ENCODE measurements at places on chromosomes 13 and 19.

DNA sequence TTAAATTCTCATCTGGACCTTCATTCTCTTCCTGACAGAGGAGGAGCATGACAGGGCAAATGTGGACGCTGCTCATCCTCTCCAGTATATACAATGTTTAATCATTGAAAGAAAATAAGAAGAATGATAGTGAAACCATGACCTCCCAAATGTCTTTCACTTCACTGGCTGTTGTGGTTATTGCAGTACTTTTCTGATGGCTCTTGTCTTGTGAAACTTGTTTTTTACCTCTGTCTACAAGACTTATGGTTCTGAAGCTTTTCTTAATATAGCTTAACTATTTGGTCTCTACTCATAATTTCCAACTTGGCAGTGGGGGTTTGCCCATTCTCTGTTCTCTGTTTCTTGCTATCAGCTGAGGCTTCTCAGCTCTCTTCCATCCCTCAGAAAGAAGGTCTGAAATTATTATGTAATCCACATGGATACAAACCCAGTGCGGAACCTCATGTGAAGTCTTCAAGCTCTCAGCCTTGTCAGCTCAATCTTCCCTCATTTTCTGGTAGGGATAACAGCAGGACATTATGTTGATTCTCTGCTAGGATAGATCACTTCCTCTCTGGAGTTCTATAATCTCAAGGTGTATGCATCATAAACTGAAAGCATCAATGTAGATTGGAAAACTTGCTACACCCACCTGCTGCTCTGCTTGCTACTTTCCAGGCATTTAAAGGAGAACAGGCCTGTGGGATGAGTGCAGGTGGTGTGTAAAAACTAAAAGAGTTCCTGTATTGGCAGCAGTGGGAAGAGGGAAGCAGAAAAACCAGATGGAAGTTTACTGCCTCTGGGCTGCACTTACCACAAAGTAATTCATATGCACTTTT, 250.3 kb upstream of the HTR2A start:
- DNase-seq: no peak

DNA sequence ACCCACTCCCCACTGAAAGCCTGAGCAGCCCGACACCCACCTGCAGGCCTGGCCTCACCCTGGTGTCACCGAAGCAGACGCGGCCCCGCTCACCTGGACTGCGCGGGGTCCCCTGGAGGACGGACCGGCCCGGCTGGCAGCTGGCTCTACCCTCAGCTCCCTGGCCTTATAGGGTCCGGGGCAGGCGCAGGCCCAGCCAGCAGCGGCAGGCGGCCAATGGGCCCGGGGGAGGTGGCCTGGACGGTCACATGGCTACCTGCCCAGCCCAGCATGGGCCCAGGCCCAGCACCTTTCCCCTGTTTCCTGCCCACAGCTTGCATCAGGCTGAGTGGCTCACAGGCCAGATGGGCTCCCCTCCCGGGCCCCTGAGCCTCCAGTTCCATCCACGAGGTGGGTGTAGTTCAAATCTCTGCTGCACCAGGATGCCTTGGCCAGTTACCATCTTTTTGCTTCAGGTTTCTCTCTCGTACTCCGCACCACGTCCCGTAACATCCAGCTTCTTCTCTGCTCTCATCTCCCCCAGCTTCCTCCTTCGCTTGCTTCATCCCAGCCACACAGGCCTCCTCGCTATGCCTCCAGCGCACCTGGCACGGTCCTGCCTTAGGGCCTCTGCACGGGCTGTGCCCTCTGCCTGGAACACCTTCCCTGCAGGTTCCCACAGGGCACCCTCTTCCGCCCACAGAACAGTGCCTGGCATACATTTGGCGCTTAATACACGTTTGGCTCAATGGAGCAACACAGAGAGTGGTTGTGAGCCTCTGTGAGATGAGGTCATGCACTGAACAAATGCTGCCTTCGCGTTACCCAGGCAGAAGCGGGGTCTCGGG, at the start of gene PLIN4:
Gene PLIN4, minus strand, starts transcription at position 142 of the 827 bp plus-strand sequence. CDS start 214 bp downstream, outside the sequence.
- peak; percentile 97 for DNase-seq

DNA sequence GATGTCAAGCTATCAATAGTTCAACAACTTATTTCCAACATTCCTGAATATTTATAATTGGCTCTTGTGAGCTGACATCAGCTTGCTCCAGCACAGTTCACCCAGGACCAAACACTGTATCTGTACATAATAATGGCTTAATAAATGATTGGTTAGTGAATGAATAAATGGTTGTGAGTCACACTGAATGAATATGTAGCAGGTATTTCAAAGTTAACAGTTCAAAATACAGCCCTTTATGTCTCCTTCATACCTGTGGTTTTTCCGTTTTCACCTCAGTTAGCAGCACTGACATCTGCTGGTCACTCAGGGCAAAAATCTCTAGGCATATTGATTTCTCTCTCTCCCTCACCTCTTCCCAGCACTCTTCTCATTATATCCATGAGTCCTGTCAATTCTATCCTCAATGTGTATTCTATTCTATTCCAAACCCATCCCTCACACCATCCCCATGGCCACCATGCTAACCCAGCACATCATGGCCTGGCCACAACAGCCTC, 76.3 kb downstream of the PEG3 start:
- DNase-seq: no peak

GRCh38 chr19:1249990-1250436, 1.6 kb downstream of the MIDN start:
- no peak for DNase-seq

- no peak for DNase-seq
Observed at GRCh38 chr13:53191091-53191490, 162.5 kb downstream of the OLFM4 start.

GRCh38 chr19:1387684-1388636, 4.3 kb downstream of the NDUFS7 start:
- DNase-seq: no peak

GRCh38 chr13:20969182-20969581, 66.6 kb upstream of the XPO4 start:
- DNase-seq: no peak

DNA sequence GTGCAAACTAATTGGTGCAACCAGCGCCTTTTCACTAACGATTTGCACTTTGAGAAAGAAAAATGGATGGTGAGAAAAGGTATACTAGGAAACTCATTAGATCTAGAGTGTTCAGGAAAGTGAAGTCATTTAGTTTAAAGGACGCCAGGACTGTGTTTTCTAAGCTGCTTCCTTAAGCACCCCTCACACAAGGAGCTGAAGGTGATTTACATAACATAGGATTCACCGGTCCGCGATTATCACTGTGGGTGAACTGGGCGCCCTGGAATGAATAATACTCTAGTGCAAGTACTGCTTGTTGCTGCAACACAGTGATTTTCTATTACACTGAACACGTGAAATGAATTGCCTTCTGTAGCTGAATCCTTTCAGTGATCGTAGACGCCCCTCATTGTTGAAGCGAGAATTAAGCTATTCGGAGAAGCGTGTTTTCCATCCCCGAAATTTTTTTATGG, 2.6 kb upstream of the MAB21L1 start:
- DNase-seq: no peak

GRCh38 chr19:19107654-19108053, 30.6 kb downstream of the TMEM161A start:
- DNase-seq: no peak

- DNase-seq: peak; percentile 83
Observed at GRCh38 chr19:32018014-32018413, 327.4 kb upstream of the ZNF507 start.

GRCh38 chr13:110580800-110581199, 19.3 kb upstream of the RAB20 start:
- DNase-seq: no peak

- DNase-seq: no peak
Observed at GRCh38 chr13:110149036-110149435, 157.9 kb downstream of the COL4A1 start.

GRCh38 chr19:47243364-47243775, 12.4 kb upstream of the BBC3 start:
- DNase-seq: no peak

GRCh38 chr13:19056355-19056880, 125.2 kb downstream of the TUBA3C start:
- no peak for DNase-seq

GRCh38 chr13:94568443-94568842, 27.5 kb downstream of the TGDS start:
- no peak for DNase-seq

GRCh38 chr13:80559944-80560343, 219.0 kb upstream of the SPRY2 start:
- DNase-seq: no peak

DNA sequence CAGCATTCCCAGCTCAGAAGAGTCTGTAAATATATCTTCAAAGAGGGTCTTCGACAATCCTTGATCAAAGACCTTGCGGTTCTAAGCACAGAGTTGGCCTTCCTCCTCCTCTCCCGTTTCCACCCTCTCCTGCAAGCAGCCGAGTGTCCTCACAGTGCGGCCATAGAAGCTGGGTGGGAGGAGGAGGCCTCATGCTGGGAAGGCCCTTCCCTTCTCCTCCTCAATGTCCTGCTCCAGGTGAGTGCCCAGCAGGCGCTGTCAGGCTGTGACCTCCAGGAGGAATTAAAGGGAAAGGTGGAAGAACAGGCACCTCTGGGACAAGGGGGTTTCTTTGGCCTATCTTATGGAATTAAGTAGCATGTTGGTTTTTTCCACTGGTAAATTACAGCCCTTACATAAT, 674.2 kb upstream of the ARGLU1 start:
- no peak for DNase-seq

GRCh38 chr13:33213797-33214196, 71.8 kb downstream of the STARD13 start:
- DNase-seq: no peak

GRCh38 chr13:83272076-83272475, 610.2 kb downstream of the SLITRK1 start:
- DNase-seq: no peak

GRCh38 chr13:87999788-88000187, 328.6 kb downstream of the SLITRK5 start:
- no peak for DNase-seq

GRCh38 chr19:35439921-35440320, 8.1 kb upstream of the FFAR2 start:
- DNase-seq: no peak

- no peak for DNase-seq
Observed at GRCh38 chr19:35931874-35932202, 4.3 kb upstream of the LRFN3 start.

DNA sequence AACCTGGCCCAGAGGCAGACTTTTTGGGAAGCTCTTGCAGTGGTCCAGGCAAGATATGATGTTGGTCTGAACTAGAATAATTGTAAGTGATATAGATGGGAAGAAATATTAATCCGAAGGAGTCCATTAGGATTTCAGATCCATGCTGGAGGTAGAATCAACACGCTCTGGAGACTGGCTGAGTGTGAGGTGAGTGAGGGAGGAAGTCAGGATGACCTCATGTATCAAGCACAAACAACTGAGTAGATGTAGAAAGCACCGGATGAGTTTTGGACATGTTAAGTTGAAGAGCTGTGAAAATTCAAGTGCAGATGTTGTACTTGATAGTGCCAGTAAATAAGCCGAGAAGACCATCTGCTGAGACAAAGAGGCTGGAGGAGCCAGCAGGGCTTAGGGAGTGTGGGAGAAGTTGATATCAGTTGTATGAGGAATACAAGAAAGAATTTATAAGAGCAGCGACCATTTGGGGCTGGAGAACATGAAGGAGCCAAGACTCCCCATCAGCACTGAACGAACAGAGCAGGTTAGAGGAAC, 5.3 kb upstream of the CNMD start:
- no peak for DNase-seq

DNA sequence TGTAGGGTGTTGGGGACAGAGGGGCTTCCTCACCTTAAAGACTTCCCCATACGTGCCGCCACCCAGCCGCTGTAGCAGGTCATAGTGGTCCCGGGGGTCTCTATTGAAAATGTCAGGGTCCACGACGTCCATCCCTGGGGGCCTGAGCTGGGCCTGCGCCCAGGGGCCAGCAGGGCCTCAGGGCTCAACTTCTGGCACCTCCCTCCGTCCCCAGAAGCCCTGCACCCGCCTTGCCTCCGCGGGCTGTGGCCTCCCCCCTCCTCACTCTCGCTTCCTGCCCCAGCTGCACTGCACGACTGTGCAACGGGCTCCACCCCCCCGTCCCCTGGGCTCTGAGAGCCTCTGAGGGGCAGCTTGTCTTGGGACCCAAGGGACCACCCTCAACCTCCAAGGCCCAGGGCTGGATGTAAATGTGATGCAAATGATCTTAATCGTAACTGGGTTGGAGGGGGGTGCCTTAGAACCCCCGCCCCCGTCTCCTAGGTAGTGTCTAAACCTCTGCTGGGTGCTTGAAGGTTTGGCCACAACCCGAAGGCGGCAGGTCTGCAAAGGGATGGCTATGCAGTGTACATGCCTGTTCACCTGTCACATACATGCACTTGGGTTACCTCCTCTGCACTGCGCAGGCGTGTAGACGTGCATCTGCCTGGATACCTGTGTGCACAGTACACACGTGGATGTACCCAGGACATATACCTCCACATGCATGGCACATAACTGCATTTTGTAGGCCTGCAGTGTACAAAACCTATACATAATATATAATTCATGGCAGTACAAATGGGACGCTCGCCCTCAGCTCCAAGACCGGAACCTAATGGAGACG, at the start of gene MAP4K1:
Gene MAP4K1, minus strand, starts transcription at position 190 of the 826 bp plus-strand sequence. Its CDS starts 58 bp downstream, at position 132.
- no peak for DNase-seq

GRCh38 chr19:33508941-33509614, 12.5 kb downstream of the PEPD start:
- DNase-seq: no peak

GRCh38 chr13:52906122-52906903, 57.9 kb upstream of the PCDH8 start:
- DNase-seq: no peak

DNA sequence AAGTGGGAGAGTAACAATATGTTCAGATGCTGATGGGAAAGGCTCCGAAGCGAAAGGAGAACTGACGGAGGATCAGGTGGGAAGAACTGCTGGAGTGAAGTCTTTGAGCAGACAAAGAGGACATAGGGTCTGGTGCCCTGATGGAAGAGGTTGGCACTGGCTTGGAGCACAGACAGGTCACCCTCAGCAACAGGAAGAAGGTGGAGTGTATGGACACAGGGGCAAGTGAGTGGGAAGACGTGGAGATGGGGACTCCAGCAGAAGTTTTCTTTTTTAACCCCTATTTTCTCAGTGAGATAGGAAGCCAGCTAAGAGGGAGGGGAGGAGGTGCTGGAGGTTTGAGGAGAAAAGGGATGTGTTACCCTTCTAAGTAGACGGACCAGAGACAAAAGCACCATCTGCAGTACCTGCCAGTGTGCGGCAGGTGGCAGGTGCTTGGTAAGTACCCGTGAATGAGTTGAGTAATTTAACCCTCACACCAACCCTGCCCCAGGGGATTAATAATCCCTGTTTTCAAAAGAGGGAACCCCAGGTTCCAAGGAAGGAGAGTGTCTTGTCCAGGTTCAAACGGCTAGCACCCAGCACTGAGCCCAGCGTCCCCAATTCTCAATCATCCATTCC, 11.2 kb downstream of the HAS1 start:
- no peak for DNase-seq

DNA sequence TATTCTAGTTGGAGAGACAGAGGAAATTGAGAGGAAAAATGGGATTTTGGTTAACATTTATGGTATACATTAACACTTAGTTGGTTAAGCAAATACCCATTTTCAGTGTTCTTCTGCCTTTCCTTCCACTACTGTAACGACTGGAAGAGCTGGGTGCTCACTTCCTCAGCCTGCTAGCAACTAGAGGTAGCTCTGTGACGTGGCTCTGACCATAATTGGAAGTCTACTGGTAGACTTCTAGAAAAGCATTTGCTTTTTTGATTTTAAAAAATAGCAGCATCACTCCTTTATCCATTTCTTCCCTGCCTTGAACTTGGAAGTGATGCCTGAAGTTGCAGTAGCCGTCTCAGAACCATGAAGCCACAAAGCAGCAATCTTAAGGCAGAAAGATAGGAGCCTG, 15.9 kb downstream of the NHLRC3 start:
- no peak for DNase-seq
